ENCODE measurements at places on chromosomes 2 and 18. TPM values are rescaled to one million over a fixed set of nuclear protein-coding genes. Genes with fewer than 3 reads are reported as not detected.

COL6A3 gene
- 1,329 TPM for total RNA-seq

RGPD3 gene
- 0.32 TPM for total RNA-seq

MSTN gene
- total RNA-seq = under 0.01 TPM

SPHKAP gene
- total RNA-seq = under 0.01 TPM
